ENCODE measurements at places on chromosomes 6 and 20.

GRCh38 chr20:35503841-35504561 is 25.5 kb downstream of the C20orf173 start:
- no peak for DNase-seq

- no peak for DNase-seq
These were observed 65.6 kb downstream of the SCAND1 start for GRCh38 chr20:35888657-35889056.

GRCh38 chr6:42279966-42280629 is 62.4 kb upstream of the MRPS10 start:
- DNase-seq: no peak

DNA sequence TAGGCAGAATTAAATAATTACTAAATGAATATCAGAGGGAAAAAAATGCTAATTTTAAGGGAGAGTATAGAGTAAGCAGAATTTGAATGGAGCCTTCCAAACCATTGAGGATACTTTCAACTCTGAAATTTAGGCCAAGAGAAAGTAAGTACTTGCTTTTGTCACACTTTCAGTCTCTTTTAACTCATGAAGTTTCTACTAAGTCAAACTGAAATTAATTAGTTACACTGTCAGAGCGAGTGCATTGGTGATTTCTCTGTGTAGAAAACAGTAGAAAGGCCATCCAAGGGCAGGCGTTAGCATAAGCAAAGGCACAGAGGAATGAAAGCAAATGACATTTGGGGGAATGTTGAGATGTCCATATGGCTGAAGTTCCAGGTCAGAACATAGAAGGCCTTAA is 92.9 kb downstream of the PLEKHG1 start:
- DNase-seq: no peak

GRCh38 chr20:63442100-63442493 is 30.4 kb downstream of the KCNQ2 start:
- peak; percentile 35 for DNase-seq

DNA sequence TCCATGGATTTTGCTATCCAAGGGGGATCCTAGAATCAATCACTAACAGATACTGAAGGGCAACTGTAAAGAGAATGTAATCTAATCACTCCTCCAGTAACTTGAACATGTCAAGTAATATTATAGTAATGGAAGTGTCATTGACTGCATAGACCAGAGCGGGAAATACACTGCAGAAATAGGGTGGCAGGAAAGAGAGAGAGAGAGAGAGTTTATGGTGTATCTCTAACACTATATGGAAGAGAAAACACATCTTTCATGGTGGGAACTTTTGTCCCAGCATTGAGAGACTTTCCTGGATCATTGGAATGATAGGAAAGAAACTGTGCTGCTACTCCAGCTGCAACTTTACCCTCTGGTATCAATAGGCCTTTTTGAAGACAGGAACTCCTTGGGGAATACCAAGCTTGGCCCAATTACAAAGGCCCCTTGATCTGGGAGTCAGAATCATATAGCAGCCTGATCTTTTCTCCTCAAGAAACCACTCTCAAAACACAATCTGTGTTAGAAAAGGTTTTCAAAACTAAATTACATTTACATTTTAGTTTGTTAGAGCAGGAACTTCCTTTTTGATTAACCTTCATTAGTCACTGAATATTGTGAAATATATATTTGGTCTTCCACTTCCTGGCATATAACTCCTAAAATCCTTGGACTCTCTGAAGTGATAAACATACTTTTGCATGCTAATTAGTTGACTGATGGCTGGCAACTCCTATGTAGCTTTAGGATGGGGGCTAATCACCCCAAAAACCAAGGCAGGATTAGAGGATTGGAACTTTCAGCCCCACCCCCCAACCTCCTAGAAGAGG is 29.5 kb upstream of the RNGTT start:
- no peak for DNase-seq

- DNase-seq: no peak
These were observed 42.4 kb downstream of the SSR1 start for GRCh38 chr6:7270320-7271204.

- DNase-seq: no peak
These were observed 37.8 kb upstream of the MARCKS start for GRCh38 chr6:113819169-113819830.

DNA sequence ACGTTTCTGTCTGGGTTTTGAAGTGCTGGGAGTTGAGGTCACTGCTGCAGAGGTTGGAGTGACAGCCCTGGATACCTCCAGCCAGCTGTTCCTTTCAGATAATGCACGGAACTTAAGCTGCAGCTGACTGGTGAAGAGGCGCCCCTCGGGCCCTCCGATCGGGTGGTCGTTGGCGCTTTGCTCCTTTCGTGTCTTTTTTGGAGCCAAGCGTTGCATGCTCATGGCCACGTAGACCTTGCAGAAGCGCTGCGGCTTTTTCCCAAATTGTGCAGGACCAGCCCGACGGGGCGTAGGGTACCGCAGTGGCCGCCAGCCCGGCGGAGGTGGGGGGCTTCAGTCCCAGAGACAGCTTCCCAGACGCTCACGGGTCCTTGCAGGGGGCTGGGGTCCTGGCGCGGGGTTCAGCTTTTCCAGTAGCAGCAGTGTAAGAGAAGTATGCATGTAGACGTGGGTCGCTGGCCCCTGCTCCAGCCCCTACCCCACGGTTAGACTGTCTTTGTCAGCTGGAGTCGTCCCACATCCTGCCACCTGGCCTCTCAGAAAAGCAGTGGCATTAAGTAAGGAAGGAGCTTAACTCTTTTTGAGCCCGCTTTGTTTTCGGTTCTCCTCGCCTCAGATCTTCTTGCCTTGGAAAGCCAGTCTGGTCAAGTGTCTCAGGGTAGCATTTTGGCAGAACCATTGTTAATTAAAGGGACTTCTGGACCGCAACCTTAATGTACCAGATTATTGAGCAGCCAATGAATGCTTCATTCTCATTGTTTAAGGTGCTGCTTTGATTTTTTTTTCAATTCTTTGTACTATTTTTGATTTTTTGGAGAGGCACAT is 838 bp downstream of the TNFAIP3 start:
- no peak for DNase-seq

GRCh38 chr20:47720636-47721427 is 64.4 kb downstream of the SULF2 start:
- no peak for DNase-seq

- DNase-seq: no peak
These were observed 16.6 kb downstream of the CHMP4B start for GRCh38 chr20:33827634-33828325.

DNA sequence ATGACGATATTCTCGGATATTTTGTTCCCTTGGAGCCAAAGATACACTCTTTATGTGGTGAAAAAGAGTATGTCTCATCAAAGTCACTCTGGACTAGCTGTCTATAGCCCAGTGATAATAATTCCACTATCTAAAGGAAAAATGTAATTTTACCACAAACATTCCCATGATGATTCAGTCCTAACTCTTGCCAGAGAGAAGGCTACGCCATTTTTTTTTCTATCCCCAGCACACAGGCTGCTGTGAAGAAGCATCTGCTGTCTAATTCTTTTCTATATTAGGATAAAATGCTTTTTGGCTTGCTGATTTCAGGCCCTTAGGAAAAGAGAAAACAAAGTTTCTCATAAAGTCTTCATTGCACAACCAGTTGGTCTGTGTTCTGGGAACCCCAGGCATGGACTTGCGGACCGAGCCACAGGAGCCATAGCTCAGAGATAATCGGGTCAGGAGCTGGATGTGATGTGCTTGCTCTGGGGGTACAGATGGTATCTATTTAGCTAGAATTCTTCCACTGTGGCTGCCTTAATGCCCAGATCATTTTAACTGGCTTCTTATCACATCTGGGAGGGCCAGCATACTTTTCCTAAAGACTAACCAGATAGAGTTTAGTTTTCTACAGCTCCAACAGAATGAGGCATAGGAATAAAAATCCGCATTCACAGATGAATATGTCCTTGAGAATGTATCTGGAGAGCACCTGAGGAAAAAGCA is 683.7 kb upstream of the ID4 start:
- DNase-seq: no peak

GRCh38 chr6:143528164-143528811 is 16.8 kb upstream of the FUCA2 start:
- DNase-seq: no peak

DNA sequence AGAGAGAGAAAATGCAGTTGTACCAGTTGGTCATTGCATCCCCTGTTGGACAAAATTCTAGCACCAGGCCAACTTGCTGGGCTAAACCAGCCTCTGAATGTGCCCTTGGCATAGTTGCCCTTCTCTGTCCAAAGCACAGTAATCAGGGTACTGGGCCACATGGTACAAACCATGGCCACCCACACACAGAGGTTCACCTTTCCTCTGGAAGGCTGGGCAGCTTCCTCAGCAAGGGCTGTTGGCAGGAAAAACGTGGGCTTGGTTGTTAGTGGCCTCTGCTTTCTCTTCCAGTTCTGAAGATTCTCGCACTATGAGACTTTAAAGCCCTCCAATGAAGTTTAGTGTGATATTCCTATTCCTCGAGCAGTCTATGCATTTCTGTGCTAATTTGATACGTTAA is 706 bp downstream of the DDO start:
- DNase-seq: no peak

- DNase-seq: no peak
These were observed 686.9 kb upstream of the CITED2 start for GRCh38 chr6:140061110-140062042.

DNA sequence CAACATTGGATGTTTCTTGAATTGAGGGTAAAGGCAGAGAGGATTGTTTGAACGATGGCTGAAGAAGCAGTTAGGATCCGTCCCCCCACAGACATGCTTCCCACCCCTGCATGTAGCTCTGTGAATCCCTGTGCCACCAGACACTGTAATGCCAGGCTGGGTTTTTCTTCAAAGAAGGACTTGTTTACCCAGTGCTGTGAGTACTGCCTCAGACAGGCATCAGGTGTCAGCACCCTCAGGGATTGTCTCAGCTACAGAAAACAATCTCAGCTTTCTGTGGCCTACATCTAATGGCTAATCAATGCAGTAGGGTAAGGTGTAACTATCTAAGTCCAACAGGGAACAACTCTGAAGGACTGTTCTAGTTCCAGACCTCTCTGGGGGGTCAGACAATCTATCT is 853.0 kb upstream of the EPHA7 start:
- no peak for DNase-seq

GRCh38 chr20:2089447-2089846 is 12.2 kb upstream of the STK35 start:
- DNase-seq: no peak

GRCh38 chr6:136547336-136547735 is 2.9 kb downstream of the MAP7 start:
- DNase-seq: no peak

DNA sequence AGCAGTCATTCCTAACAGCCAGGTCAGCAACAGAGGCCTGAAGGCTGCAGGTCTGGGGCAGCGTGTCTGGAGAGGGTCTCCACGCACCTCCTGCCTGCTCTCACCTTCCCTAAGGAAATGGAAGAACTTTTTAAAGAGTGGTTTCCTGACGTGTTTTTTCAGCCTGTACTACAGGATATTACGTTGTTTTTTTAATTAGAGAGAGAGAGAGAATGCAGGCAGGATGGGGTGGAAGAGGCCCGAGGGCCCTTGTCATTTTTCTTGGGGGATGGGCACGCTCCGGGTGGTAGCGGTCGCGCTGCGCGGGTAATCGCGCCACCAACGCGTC is 2.1 kb downstream of the DLL1 start:
- DNase-seq: no peak

- DNase-seq: peak; percentile 1
These were observed 31.1 kb downstream of the PLG start for GRCh38 chr6:160733050-160733646.

DNA sequence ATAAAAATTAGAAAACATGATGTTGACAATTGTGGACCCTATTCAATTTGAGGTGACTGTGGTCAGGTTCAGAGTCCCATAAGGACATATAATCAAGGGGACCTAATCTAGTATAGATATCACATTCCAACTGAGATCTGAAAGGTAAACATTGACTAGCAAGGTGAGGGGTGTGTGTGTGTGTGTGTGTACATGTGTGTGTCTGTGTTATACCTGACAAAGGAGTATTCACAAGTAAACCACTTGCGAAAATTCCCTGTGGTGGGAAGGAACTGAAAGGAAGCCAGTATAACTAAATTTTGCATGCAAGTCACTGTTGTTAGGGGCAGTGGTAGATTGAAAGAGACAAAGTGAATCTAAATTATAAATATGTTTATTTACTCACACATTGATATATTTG is 723.7 kb downstream of the COL12A1 start:
- no peak for DNase-seq

GRCh38 chr6:99573980-99574617 is 5.6 kb upstream of the CCNC start:
- no peak for DNase-seq

- DNase-seq: no peak
These were observed 693.0 kb downstream of the HTR1B start for GRCh38 chr6:76770281-76770680.

DNA sequence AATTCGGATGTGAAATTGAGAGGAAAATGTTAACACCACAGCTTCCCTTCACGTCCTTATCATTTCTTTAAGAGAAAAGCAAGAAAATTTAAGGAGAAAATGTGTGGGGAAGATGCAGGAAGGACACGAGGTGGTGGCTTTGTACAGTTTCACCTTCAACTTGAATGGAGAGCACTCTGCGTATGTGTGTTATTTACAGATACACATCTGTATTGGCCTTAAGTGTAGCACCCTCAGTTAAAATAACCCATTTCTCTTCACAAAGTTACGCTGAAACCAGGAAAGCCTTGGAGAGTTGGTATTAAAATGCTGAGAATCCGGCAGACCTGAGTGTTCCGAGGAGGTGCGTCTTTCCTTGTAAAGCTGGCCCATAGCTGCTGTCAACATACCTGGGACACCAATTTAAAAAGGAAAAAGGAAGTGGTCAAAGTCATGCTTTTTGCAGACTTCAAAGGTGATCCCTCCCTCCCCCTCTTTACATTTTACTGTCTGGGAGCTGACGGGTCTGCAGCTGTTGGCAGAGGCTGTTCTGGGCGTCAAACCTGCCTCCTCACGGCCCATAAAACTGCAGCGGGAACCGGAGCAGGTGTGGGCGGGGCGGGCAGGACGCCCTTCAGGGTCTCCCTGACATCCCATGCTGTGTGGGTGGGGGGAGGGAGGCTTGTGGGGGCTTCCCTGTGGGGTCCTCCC is 61.3 kb upstream of the TBXT start:
- DNase-seq: no peak

GRCh38 chr6:50936277-50936681 is 117.6 kb downstream of the TFAP2B start:
- DNase-seq: no peak

- no peak for DNase-seq
These were observed 319.8 kb upstream of the PLCB4 start for GRCh38 chr20:8749101-8749500.

GRCh38 chr6:163260111-163260895 is 154.2 kb upstream of the QKI start:
- DNase-seq: no peak

DNA sequence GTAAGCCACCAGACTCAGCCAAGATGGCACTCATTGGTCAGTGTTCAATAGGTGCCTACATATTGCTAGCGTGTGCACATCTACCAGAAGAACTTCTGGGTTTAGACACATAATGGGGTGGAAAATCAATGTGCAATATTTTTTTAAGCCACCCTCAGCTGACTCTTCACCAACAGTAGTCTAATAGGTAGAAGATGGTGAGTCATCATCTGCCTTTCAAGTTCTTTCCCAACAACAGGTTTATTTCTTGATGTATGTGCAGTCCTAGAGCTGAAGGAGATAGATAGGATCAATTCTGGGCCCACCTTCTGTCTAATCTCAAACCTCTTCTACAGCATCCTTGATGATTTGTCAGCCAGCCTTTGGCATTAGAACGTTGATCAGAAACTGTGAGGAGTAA is 41.3 kb downstream of the IRAK1BP1 start:
- DNase-seq: no peak

GRCh38 chr6:32050562-32050961 is 12.3 kb downstream of the CYP21A2 start:
- DNase-seq: no peak

All from T follicular helper cell (primary cell).